ENCODE measurements at places on chromosomes 4 and X. TPM values are rescaled to one million over a fixed set of nuclear protein-coding genes. Genes with fewer than 3 reads are reported as not detected.

The TKTL2 gene
- not detected for total RNA-seq

The MAGEB6B gene
- not detected for total RNA-seq

The GPRASP1 gene
- total RNA-seq, result 0.42 TPM

The SSX2 gene
- total RNA-seq, result not detected

The NXF2 gene
- not detected for total RNA-seq

The GPAT3 gene
- total RNA-seq, result 34.3 TPM

The MSX1 gene
- total RNA-seq, result 9.4 TPM

The ATOH1 gene
- not detected for total RNA-seq

The CT45A3 gene
- total RNA-seq, result not detected

The PARM1 gene
- 0.48 TPM for total RNA-seq

The RAB40AL gene
- 0.27 TPM for total RNA-seq

The SPANXD gene
- total RNA-seq, result not detected

The ENPEP gene
- total RNA-seq, result 0.14 TPM

The DMRTC1B gene
- total RNA-seq, result 0.13 TPM

The IL2RG gene
- not detected for total RNA-seq

The FAM184B gene
- total RNA-seq, result 0.07 TPM

The SYP gene
- 3.2 TPM for total RNA-seq

The JADE1 gene
- total RNA-seq, result 21.5 TPM

The KCND1 gene
- total RNA-seq, result 0.92 TPM

The ARHGEF6 gene
- 0.25 TPM for total RNA-seq

The SPARCL1 gene
- not detected for total RNA-seq

The DGKQ gene
- 4.0 TPM for total RNA-seq

The CENPE gene
- total RNA-seq, result 6.8 TPM

The TEC gene
- total RNA-seq, result 1.9 TPM

The UGT8 gene
- total RNA-seq, result 0.15 TPM

The GRID2 gene
- total RNA-seq, result not detected

The ETDB gene
- not detected for total RNA-seq

The TMPRSS11B gene
- not detected for total RNA-seq

The ATXN3L gene
- not detected for total RNA-seq

The GDPD2 gene
- total RNA-seq, result not detected

The SORBS2 gene
- total RNA-seq, result 0.97 TPM

All from A549 treated with ZK216348 at 1 μM for 4 hours (cell line).